PC-9 (cell line): ENCODE measurements at places on chromosomes 6 and 20. TPM values are rescaled to one million over a fixed set of nuclear protein-coding genes. Genes with fewer than 3 reads are reported as not detected.
A peak's percentile ranks its signal among the peaks of the same experiment; 100 is the strongest.

- no peaks in the 10 kb centered on the region for H3K36me3 ChIP-seq
- no peak overlapping the region for H3K4me3 ChIP-seq
- H3K4me1 ChIP-seq: no peaks in the 10 kb centered on the region
- no peak overlapping the region for H3K27ac ChIP-seq
- H3K27me3 ChIP-seq: peaks cover 25% of the 10 kb centered on the region
- no peak for DNase-seq
Observed at GRCh38 chr6:29553268-29554057, 6.1 kb downstream of the UBD start.

GRCh38 chr6:42224222-42225028, 6.8 kb upstream of the MRPS10 start:
- peaks cover 97% of the 10 kb centered on the region for H3K4me1 ChIP-seq
- H3K27me3 ChIP-seq: no peaks in the 10 kb centered on the region
- peak overlapping the region; percentile 61 for H3K4me3 ChIP-seq
- DNase-seq: peak; percentile 97
- peak overlapping the region; percentile 99 for H3K27ac ChIP-seq
- peaks cover 4% of the 10 kb centered on the region; the same call in 1 of the 2 replicates for H3K36me3 ChIP-seq

DNA sequence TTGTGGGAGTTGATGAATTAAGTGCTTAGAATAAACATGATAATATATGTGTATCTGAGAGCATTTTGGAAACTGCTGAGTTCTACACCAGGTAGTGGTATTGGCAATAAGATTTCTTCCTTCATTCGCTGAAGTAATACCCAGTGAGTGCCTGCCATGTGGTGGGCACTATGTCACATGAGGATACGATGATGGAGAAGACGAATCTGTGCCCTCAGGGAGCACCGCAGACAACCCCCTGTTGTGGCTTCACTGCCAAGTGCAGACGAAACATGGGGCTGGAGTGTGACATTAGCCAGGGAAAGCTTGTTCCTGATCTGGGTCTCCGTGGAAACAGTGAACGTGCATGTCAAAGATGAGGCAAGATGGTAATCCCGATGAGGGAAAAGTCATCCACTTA, 7.9 kb downstream of the ZNF76 start:
- no peak overlapping the region for H3K27ac ChIP-seq
- no peaks in the 10 kb centered on the region for H3K4me1 ChIP-seq
- no peak for DNase-seq
- no peaks in the 10 kb centered on the region for H3K36me3 ChIP-seq
- H3K27me3 ChIP-seq: no peaks in the 10 kb centered on the region

Gene EDN3
- total RNA-seq: not detected in 2 replicates

GRCh38 chr6:13579911-13580310, 5.5 kb downstream of the SIRT5 start:
- H3K27ac ChIP-seq: no peak overlapping the region
- H3K4me1 ChIP-seq: peaks cover 7% of the 10 kb centered on the region
- no peak overlapping the region for H3K4me3 ChIP-seq
- no peaks in the 10 kb centered on the region for H3K27me3 ChIP-seq
- no peaks in the 10 kb centered on the region for H3K36me3 ChIP-seq
- DNase-seq: no peak

Gene LY6G6F
- not detected in 2 replicates for total RNA-seq

GRCh38 chr6:24981386-24981760, 45.6 kb upstream of the RIPOR2 start:
- DNase-seq: peak; percentile 64
- H3K4me3 ChIP-seq: no peak overlapping the region
- peak overlapping the region; percentile 64 for H3K27ac ChIP-seq
- H3K36me3 ChIP-seq: no peaks in the 10 kb centered on the region
- peaks cover 35% of the 10 kb centered on the region for H3K4me1 ChIP-seq
- no peaks in the 10 kb centered on the region for H3K27me3 ChIP-seq

Gene OTOR
- not detected in 2 replicates for total RNA-seq

DNA sequence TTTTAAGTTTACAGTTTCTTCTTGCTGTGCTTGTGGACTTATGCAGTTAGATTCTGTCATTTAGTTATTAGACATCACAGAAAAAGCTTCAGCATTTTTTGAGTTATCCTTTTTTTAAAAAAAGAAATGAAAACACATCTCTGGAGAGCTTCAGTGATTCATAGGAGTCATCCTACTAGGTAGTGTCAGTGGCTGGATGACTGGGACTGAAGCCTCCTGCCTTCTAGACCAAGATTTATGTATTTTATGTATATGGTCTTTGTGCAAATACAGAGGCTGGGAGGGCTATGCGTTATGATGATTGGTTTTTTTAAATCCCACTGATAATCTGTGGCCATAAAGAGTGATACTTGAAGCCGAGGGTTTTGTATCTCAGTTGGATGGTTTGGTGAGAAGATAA, 125.9 kb upstream of the JAG1 start:
- H3K4me3 ChIP-seq: no peak overlapping the region
- H3K4me1 ChIP-seq: no peaks in the 10 kb centered on the region

DNA sequence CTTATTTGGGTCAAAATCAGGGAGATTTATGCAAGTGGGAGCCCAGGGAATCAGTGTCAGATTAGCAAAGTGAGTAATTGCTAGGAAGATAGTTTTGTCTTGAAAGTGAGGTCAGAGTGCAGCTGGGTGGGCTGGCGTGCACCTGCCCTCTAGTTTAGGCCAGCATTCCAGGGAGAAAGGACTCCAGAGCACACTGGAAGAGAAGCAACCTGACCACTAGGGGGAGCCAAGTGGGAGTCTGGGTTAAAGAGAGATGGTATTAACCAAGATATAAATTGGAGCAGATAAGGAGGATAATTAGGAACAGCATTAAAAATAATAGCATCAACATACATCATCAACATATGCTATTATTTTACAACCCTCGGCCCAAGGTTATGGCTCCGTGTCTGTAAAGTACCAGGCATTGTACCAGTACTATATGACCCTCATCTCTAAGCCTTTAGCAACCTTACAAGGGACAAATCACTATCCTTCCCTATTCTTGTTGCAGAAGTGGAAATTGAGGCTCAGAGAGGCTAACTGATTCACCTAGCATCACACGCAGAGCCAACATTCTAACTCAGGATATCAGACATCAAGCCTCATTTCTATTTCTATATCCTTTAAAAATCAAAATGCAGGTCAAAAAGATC, 57.8 kb downstream of the SLC2A10 start:
- H3K4me1 ChIP-seq: 0 out of 2 replicates have a peak, but pooled peaks cover 6% of the 10 kb centered on the region
- H3K4me3 ChIP-seq: no peak overlapping the region
- no peaks in the 10 kb centered on the region for H3K27me3 ChIP-seq
- H3K27ac ChIP-seq: no peak overlapping the region
- no peaks in the 10 kb centered on the region for H3K36me3 ChIP-seq

DNA sequence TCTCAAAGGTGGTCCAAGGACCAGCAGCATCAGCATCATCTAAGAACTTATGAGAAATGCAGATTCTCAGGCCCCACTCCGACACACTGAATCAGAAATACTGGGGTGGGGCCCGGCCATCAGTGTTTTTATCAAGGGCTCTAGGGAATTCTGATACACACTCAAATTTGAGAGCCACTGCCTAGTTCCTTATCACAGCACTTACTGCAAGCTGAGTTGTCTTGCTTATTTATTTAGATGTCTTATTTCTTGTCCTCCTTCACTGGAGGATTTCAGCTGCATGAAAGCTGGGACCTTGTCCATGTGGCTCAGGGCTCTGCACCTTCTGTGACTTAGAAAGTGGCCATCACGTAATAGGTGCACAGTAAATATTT, 139.4 kb upstream of the RREB1 start:
- H3K4me1 ChIP-seq: peaks cover 44% of the 10 kb centered on the region
- no peaks in the 10 kb centered on the region for H3K36me3 ChIP-seq
- peak overlapping the region; percentile 73; the same call in 1 of the 2 replicates for H3K27ac ChIP-seq

Gene RCAN2
- 0.44 and 0.68 TPM in 2 replicates for total RNA-seq

- H3K36me3 ChIP-seq: no peaks in the 10 kb centered on the region
- no peak overlapping the region for H3K4me3 ChIP-seq
- H3K27ac ChIP-seq: no peak overlapping the region
Observed at GRCh38 chr6:45896783-45897441, 118.7 kb downstream of the CLIC5 start.

Gene SULF2
- 439 and 495 TPM in 2 replicates for total RNA-seq

GRCh38 chr20:20253744-20254330, 114.1 kb upstream of the INSM1 start:
- DNase-seq: no peak
- no peaks in the 10 kb centered on the region for H3K36me3 ChIP-seq
- no peak overlapping the region for H3K27ac ChIP-seq
- H3K27me3 ChIP-seq: peaks cover 42% of the 10 kb centered on the region

Gene HDGFL1
- total RNA-seq: not detected in 2 replicates

DNA sequence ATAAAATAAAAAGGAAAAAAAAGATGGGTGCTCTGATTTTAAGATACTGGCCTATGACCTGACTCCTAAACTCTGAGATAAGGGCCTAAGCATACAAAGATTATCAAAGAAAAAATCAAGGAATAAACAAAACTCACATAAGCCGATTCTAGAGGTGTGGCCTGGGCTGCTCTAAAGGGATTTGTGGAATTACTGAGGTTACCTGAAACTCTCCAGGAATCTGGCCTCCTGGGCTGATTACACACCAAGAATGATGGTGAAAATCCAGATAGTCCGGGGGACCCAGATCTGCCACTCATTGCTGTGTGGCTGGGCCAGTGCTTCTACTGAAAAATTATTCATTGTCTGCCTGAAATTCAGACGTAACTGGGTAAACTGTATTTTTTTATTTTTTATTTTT, 122.7 kb upstream of the RNF24 start:
- H3K36me3 ChIP-seq: no peaks in the 10 kb centered on the region
- H3K27me3 ChIP-seq: no peaks in the 10 kb centered on the region
- peak; percentile 88 for DNase-seq
- peaks cover 42% of the 10 kb centered on the region for H3K4me1 ChIP-seq
- no peak overlapping the region for H3K27ac ChIP-seq
- no peak overlapping the region for H3K4me3 ChIP-seq

Gene SIRPD
- total RNA-seq: 0.37 and 0.53 TPM in 2 replicates

GRCh38 chr6:154435400-154435945, 75.0 kb downstream of the CNKSR3 start:
- no peaks in the 10 kb centered on the region for H3K36me3 ChIP-seq
- no peak for DNase-seq
- H3K4me3 ChIP-seq: no peak overlapping the region
- no peaks in the 10 kb centered on the region for H3K4me1 ChIP-seq
- H3K27me3 ChIP-seq: no peaks in the 10 kb centered on the region

GRCh38 chr20:58580474-58580835, 65.3 kb upstream of the APCDD1L start:
- H3K27ac ChIP-seq: no peak overlapping the region
- no peak for DNase-seq
- no peak overlapping the region for H3K4me3 ChIP-seq
- H3K4me1 ChIP-seq: no peaks in the 10 kb centered on the region
- no peaks in the 10 kb centered on the region for H3K36me3 ChIP-seq
- no peaks in the 10 kb centered on the region for H3K27me3 ChIP-seq

GRCh38 chr6:116876107-116876506, 935 bp upstream of the RFX6 start:
- H3K27ac ChIP-seq: no peak overlapping the region
- H3K4me3 ChIP-seq: no peak overlapping the region
- no peaks in the 10 kb centered on the region for H3K4me1 ChIP-seq
- DNase-seq: no peak

Gene GPR63
- 1.3 and 1.9 TPM in 2 replicates for total RNA-seq

- no peak overlapping the region for H3K4me3 ChIP-seq
- peaks cover 17% of the 10 kb centered on the region for H3K36me3 ChIP-seq
- no peaks in the 10 kb centered on the region for H3K4me1 ChIP-seq
- no peaks in the 10 kb centered on the region for H3K27me3 ChIP-seq
- DNase-seq: peak; percentile 50
Observed at GRCh38 chr6:136846046-136846445, 23.7 kb downstream of the PEX7 start.

Gene SAMD10
- total RNA-seq: 14.4 and 18.7 TPM in 2 replicates

Gene CCND3
- 70.5 and 75.1 TPM in 2 replicates for total RNA-seq

Gene BPI
- total RNA-seq: not detected in 2 replicates

Gene OR2B6
- 1.5 and 1.6 TPM in 2 replicates for total RNA-seq

- H3K27me3 ChIP-seq: no peaks in the 10 kb centered on the region
- peaks cover 35% of the 10 kb centered on the region for H3K4me1 ChIP-seq
- H3K27ac ChIP-seq: no peak overlapping the region
- no peaks in the 10 kb centered on the region for H3K36me3 ChIP-seq
- peak; percentile 66 for DNase-seq
- H3K4me3 ChIP-seq: no peak overlapping the region
Observed at GRCh38 chr20:50038574-50038991, 55.8 kb downstream of the SNAI1 start.

- H3K4me3 ChIP-seq: peak within 1 kb of the TSS; percentile 95
- no peaks in the 10 kb centered on the region for H3K36me3 ChIP-seq
- no peaks in the 10 kb centered on the region for H3K27me3 ChIP-seq
- H3K4me1 ChIP-seq: peaks cover 22% of the 10 kb centered on the region
Observed at GRCh38 chr6:13328076-13328874, at the start of gene TBC1D7. TSS of gene TBC1D7 (minus strand) at chr6:13328537. CDS start at chr6:13326898, 1,639 bp downstream.

- no peak for DNase-seq
- no peak within 1 kb of the TSS for H3K4me3 ChIP-seq
- no peak within 1 kb of the TSS for H3K27ac ChIP-seq
- no peaks in the 10 kb centered on the region for H3K27me3 ChIP-seq
- no peaks in the 10 kb centered on the region for H3K4me1 ChIP-seq
Observed at GRCh38 chr6:138499303-138500018, at the start of gene NHSL1. TSS of gene NHSL1 (minus strand) at chr6:138499494. CDS start at chr6:138499290, 204 bp downstream.

Gene NKAIN2
- 0.25 TPM in 1 of 2 replicates, not detected in the other for total RNA-seq

Gene SLC22A3
- total RNA-seq: not detected in 2 replicates

GRCh38 chr20:18727032-18727508, 86.5 kb upstream of the SCP2D1 start:
- DNase-seq: peak; percentile 19
- no peak overlapping the region for H3K27ac ChIP-seq
- H3K36me3 ChIP-seq: no peaks in the 10 kb centered on the region
- H3K4me3 ChIP-seq: no peak overlapping the region

GRCh38 chr20:16115911-16116552, 457.2 kb downstream of the KIF16B start:
- H3K4me3 ChIP-seq: no peak overlapping the region
- H3K27ac ChIP-seq: no peak overlapping the region
- no peaks in the 10 kb centered on the region for H3K27me3 ChIP-seq
- H3K4me1 ChIP-seq: no peaks in the 10 kb centered on the region
- no peaks in the 10 kb centered on the region for H3K36me3 ChIP-seq

DNA sequence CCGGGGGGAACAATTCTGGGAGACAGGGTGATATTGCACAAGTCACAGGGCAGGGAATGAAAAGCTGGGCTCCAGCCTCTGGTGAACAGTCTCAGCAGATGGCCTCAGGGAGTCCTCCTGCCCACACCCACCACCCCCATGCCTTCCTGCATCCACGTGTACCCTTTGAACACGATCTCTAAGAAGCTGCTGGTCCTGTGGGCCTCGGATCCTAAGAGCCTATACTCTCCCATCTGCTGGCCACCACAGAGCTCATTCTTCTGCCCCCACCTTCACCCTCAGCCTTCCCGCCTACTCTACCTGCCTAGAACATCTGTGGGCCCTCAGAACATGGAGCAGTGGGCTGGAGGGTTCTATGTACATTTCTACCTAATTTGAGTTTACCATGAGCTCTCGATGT, 60.3 kb downstream of the TRERF1 start:
- no peaks in the 10 kb centered on the region for H3K4me1 ChIP-seq
- H3K27me3 ChIP-seq: no peaks in the 10 kb centered on the region
- H3K4me3 ChIP-seq: no peak overlapping the region
- DNase-seq: no peak
- no peaks in the 10 kb centered on the region for H3K36me3 ChIP-seq

DNA sequence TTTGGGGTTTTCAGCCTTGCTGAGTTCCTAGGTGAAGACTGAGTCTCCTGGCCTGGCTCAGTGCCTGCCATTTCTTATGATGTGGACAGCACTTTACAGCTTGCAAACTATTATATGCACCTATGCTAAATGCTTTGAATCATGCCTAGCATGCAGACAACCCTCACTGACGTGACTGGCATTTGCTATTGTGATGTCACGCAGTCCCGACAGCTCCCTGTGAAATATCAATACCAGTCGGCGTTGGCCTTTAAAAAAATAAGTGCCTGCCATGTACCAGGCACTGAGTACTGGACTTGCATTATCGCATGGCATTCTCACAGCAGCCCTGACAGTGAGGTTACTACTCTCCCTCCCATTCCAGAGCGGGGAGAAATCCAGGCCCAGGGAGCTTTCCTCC, 35.5 kb downstream of the UQCC2 start:
- H3K36me3 ChIP-seq: peaks cover 30% of the 10 kb centered on the region
- H3K4me3 ChIP-seq: no peak overlapping the region
- no peak for DNase-seq
- peaks cover 9% of the 10 kb centered on the region for H3K4me1 ChIP-seq
